Mesenchymal stem cell (in vitro differentiated cells and primary cell): ENCODE measurements at places on chromosomes 1 and 21.

GRCh38 chr1:241639623-241640148 lies 483 bp downstream of the CHML start:
- DNase-seq: peak; percentile 60

GRCh38 chr1:22914156-22914555 lies 58.5 kb downstream of the LACTBL1 start:
- DNase-seq: no peak

DNA sequence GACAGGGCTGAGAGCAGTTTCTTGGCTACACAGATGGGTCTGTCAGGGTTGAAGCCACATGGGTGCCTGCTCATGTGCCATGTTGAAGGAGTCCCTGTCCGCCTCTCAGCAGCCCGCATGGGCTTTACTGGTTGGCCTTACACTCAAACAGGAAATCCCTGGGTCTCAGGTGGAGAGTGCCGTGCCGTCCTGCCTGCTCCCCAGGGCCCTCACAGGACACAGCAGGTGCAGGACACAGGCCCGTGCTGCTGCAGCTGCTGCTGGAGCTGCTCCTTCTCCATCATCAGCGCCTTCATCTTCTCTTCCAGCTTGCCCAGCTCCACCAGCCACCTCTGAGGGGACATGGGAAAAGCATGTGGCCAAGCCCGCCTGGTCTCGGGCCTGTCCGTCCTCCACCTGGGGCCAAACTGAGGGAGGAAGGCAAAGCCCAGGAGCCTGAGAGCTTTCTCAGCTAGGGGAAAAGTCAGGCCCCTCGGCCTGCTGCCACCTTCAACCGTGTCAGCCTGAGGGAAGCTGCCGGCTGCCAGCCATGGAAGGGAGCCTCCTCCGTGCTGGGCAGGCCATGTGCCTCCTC lies 5.5 kb downstream of the SLFNL1 start:
- DNase-seq: no peak

DNA sequence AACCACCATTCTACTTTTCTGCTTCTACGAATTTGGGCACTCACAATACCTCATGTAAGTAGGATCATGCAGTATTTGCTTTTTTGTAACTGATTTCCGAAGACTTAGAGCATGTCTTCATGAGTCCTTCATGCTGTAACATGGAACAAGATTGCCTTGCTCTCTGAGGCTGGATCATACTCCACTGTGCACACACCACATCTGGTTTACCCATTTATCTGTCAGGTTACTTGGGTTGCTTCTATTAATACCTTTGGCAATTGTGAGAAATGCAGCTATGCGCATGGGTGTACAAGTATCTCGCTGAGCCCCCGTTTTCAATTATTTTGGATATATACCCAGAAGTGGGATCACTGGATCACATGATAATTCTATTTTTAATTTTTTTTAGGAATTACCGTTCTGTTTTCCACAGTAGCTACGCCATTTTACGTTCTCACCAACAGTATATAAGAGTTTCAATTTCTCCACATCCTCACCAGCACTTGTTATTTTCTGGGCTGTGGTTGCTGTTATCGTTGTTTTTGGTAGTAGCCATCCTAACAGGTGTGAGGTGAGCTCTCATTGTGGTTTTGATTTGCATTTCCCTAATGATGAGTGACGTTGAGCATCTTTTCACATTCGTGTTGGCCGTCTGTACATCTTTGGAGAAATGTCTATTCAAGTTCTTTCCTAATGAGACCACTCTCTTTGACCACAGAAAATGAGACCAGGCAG lies 10.7 kb upstream of the SLC2A5 start:
- DNase-seq: no peak

- DNase-seq: no peak
Observed at GRCh38 chr1:231364192-231364591, 26.1 kb downstream of the SPRTN start.

DNA sequence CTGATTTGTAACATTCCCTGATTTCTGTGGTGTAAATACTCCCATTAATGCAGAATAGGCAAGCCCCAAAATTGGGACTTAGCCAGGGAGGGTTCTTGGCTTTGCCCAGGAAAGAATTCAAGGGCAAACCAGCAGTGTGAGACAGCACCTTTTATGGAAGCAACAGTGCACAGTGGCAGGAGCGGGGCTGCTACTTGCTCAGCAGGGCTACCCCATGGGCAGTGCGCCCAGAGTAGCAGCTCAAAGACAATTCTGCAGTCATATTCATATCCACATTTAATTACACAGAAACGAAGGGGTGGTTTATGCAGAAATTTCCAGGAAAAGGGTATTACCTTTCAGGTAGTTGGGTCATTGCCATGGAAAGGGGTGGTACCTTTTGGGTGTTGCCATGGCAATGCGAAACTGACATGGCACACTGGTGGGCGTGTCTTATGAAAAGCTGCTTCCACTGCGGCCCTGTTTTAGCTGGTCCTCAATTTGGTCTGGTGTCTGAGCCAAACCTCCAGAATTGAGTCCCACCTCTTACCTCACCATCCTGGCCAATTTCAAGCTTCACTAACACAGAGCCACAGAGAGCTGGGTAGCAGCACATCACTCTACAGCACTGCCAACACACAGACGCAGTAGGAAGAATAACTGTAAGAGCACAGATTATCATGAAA lies 35.9 kb downstream of the FHAD1 start:
- no peak for DNase-seq

GRCh38 chr1:23923592-23924499 lies 10.7 kb upstream of the CNR2 start:
- no peak for DNase-seq

GRCh38 chr1:3120140-3120539 lies 51.1 kb downstream of the PRDM16 start:
- no peak for DNase-seq

GRCh38 chr21:34199121-34199910 lies 125.9 kb downstream of the MRPS6 start:
- DNase-seq: peak; percentile 42

GRCh38 chr1:198858033-198858432 lies 219.2 kb downstream of the PTPRC start:
- DNase-seq: peak; percentile 50

DNA sequence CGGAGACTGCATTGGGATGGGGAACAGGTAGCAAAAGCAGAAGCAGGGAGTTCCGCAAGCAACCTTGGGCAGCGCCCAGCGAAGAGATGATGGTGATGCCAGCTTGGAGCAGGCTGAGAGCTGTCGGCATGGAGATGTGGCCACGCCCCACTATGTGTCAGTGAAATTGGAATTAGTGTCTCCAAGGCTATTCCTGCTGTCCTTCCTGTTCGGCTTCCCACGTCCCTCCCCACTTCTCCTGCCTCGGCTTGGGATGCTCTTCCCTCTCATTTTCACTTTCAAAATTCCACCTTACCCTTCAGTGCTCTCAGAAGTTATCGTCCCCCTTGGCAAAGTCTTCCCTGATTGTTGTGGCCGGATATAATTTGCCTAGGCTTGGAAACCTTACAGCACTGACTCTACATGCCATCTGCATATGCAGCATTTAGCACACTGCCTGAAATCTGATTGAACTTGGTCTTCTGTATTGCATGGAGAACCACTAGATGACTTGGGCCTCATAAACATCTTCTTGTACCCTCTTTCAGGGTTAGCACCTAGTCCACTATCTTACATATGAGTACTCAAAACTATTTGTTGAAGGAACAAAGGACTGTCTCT lies 270.7 kb upstream of the RUNX1 start:
- DNase-seq: no peak

DNA sequence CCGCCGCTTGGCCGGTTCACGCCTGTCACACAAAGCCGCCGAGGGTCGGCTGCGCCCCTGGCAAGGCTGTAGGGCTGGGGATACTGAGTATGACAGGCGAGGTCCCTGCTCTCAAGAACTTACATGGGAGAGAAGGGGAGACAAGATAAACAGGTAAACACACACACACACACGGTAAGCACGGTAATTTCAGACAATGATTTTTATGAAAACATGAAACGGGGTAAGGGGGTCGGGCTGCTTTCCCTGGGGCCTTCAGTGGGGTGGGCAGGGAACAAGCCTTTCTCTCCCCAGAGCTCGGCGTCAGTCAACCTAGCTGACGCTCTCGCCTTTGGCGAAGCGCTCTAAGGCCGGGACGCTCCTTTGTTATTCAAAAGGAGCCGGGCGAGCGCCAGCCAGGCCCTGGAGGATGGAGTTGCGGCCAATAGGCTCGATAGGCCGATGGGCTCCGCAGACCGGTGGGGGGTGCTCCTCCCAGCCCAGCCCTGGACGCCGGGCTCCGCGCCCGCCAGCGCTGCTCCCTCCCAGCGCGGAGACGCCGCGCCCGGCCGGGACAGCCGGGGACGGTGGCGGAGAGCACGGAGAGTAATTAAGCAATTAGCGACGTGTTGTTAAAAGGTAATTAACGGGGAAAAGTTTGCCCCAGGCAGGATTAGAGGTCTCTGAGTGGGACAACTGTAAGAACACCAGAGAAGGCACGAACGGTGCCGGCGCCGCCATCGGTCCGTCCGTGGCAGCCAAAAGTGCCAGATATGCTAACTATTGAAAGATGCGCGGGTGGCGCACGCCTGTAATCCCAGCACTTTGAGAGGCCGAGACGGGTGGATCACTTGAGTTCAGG lies 950 bp upstream of the INKA2 start:
- DNase-seq: peak; percentile 87

GRCh38 chr1:231924180-231924579 lies 297.6 kb downstream of the DISC1 start:
- no peak for DNase-seq

GRCh38 chr1:20819818-20820217 lies 32.7 kb upstream of the HP1BP3 start:
- no peak for DNase-seq

- DNase-seq: no peak
Observed at GRCh38 chr1:175840787-175841186, 97.4 kb upstream of the TNR start.

GRCh38 chr1:104092698-104093097 lies 343.0 kb downstream of the AMY1C start:
- no peak for DNase-seq

- DNase-seq: no peak
Observed at GRCh38 chr1:150237746-150238145, 1.8 kb upstream of the ANP32E start.

DNA sequence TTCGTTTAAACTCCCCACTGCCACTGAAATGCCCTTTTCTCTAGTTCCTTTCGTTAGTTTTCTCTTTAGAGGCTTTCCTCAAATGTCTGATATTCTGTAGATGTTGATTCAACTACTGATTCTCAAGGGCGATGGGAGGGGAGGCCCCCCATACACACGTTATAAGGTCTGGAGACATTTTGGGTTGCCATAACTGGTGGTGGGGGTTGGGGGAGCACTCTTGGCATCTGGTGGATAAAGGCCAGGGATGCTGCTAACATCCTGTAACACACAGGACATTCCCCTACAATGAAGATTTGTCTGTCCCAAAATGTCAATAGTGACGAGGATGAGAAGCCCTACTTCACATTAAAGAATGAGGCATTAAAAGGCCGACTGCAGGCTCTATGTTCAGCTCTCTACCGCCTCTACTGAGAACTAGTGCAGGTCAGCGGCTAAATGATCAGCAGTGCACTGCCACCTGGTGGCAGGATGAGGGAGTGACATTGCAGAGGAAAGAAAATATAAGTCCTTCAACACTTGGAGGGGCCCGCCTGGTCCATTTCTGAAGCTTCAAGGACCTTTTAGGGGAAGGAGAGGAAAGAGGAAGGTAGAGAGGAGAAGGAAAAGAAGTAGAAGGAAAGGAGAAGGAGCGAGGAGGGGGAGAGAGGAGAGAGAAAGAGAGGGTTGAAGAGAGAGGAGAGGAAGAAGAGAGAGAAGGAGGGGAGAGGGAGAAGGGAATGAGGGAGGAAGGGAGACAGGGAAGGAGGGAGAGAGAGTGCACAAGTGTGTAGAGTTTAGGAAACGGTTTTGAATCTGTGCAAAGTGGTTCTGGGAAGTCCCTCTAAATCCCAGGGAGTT lies 29.4 kb downstream of the ALG14 start:
- DNase-seq: peak; percentile 88

- no peak for DNase-seq
Observed at GRCh38 chr1:116667078-116667574, 407 bp downstream of the IGSF3 start.

GRCh38 chr1:18943914-18944572 lies 12.4 kb downstream of the IFFO2 start:
- no peak for DNase-seq

GRCh38 chr1:171460018-171460620 lies 25.2 kb upstream of the PRRC2C start:
- no peak for DNase-seq

GRCh38 chr1:86753700-86754099 lies 49.3 kb downstream of the SH3GLB1 start:
- no peak for DNase-seq

- no peak for DNase-seq
Observed at GRCh38 chr21:14453339-14454015, 70.5 kb upstream of the HSPA13 start.

- peak; percentile 52 for DNase-seq
Observed at GRCh38 chr1:27388337-27389005, 4.0 kb upstream of the GPR3 start.

- DNase-seq: no peak
Observed at GRCh38 chr1:209154912-209155311, 428.6 kb upstream of the CAMK1G start.

DNA sequence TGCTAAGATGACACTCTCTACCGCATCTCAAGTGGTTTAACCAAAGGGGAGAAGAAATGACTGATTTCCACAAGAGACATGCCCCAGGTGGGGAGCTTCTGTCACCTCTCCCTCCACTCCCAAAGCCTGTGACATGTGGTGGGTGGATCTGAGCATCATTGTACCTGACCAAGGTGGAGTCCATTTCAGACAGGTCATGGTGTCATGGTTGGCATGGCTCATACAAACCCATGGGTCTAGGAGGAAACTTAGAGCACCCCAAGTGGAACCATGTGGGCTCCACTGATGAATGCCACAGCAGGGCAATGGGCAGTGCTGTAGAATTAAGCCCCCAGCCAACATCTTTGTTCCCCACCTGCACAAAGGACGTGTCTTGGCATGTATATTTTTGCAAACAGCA lies 131.5 kb upstream of the EDN2 start:
- DNase-seq: no peak

DNA sequence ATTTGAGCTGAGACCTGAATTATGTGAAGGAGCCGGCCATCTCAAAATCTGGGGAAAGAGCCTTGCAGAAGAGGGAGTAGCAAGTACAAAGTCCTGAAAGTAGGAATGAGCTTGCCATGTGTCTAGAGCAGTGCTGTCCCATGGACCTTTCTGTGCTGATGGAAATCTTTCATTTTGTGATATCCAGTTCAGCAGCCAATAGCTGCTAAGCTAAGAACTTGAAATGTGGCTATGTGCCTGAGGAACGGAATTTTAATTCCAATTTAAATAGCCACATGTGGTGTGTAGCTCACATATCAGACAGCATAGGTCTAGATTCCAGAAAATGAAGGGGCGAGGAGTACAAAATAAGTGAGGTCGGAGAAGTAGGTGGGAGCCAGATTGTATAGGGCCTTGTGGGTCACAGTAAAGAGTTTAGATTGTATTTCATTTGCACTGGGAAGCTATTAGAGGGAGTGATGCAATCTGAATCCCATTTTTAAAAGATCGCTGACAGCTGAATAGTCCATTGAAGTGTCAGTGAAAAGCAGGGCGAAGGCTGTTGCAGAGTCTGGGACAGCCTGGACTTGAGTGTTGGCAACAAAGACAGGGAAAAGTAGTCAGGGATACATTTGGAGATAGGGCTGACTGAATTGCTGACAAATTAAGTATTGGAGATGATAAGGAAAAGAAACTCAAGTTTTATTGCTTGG lies 80.3 kb downstream of the TMEM200B start:
- no peak for DNase-seq

GRCh38 chr1:179950651-179951050 lies 4.0 kb upstream of the CEP350 start:
- no peak for DNase-seq
